GM10248 (cell line): ENCODE measurements at places on chromosomes 11 and 22.

DNA sequence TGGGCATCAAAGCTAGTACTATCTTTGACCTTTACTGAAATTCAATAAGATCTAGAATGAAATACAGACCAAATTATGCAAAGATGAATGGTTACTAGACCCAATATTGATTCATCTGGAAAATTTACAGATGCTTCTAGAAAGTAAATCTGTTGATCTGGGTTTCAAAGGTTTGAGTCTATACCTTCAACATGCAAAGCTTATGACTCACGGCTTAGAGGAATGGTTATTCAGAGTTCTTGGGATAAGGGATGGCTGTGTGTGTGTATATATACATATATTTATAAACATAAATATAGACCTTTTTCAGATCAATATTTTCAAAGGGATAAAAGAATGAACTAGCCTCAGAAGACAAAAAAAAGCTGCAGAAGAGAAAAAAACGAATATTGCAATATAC, 1.3 kb downstream of the SPTY2D1 start:
- DNase-seq, result no peak

DNA sequence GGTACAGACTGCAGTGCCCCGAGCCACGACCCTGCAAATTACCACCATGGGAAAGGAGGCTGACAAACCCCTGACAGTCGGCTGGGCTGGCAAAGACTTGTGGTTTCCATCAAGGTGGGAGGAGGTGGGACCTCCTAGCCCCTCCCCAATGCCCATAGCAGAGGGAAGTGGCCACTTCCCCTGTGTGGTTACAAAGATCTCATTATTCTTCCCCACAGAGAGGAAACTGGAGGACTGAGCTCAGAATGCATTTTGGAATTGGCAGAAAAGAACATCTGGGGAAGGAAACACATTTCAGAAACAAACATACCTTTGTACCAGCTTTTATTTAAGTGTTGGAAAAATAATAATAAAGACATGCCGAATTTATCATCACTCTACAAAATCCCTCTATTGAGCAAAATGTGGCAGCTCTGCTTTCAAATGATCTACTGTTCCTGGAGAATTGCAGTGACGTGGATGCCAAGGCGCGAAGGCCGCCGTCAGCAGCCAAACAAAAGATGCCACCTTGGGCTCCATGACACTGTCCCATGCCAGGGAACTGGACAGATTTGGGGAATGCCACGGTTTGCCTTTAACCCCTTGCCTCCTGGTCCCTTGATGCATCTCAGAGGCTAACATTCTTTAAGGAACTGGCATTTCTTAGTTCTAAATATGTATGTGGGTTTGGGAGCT, 169.6 kb downstream of the CRYBB2 start:
- no peak for DNase-seq

DNA sequence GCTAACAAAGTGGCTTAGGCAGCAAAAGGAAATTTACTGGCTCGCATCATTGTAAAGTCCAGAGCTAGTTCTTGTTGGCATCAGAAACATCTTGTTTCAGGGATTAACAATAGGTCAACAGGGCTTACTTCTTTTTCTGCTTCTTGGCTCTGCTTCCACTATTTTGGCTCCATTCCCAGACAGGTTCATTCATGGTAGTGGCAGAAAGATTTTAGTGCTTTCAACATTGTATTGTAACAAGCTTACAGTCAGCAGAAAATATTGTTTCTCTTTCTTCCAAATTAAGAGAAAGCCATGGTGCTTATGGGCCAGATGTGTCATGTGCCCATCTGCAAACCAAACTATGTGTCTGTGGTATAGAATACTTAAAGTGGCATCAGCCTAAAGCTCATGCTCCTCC, 315.6 kb downstream of the RAB38 start:
- no peak for DNase-seq

DNA sequence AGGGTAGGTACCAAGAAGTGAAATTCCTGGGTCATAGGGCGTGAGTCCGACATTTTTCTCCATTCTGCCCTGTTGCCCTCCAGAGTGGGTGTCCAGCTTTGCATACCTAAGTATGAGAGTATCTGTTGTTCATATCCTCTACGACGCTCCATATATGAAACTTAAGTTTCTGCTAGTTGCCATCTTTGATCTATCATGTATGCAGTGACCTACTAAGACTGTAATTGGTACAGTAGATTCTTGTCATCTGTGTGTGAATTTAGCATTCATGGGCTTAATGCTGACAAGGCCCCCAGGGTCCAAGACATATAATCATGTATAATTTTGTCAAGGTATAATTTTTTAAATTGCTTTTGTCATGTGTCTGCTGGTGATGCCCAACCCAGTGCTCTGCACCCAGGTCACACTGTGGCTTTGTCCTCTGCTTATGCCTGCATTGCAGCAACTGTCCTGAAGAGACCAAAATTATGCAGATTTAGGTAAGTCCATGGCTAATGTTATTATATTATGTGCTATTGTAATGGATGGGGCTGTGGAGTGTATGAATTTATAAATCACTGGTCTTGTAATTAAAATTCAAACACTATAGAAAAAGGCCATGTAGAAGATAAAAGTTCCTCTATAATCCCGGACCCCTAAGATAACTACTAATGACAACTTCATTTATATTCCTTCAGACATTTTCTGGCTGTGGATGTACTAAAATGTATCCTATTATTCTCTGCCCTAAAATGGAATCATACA, 12.2 kb downstream of the NEAT1 start:
- DNase-seq, result no peak

DNA sequence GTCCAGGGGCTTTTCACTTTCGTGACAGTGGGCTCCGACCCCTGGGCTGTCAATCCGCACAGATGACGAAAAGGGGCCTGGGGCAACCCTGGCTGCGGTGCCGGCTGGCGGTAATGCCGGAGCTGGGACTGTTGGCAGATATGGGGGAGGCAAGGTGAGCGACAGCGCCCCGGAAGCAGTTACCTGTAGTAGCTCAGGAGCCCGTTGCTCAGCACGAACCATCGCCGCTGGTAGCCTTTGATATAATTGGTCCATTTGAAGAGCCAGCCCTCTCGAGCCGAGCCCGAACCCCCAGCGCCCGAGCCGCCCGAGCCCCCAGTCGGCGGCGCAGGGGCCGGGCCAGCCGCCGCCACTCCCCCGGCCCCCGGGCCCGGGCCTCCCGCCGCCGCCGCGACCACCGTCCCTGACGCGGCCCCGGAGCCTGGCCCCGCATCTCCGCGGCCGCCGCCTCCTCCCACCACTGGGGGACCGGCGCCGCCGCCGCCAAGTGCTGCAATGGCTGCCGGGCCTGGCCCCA, 396 bp downstream of the OSBP start:
- peak; percentile 38 for DNase-seq

GRCh38 chr11:123122852-123123251, 60.9 kb upstream of the HSPA8 start:
- DNase-seq, result no peak

- DNase-seq, result no peak
Observed at GRCh38 chr11:127624306-127624856, 623.8 kb upstream of the KIRREL3 start.

- DNase-seq, result peak; percentile 90
Observed at GRCh38 chr22:46367707-46368191, 32.2 kb downstream of the TRMU start.

DNA sequence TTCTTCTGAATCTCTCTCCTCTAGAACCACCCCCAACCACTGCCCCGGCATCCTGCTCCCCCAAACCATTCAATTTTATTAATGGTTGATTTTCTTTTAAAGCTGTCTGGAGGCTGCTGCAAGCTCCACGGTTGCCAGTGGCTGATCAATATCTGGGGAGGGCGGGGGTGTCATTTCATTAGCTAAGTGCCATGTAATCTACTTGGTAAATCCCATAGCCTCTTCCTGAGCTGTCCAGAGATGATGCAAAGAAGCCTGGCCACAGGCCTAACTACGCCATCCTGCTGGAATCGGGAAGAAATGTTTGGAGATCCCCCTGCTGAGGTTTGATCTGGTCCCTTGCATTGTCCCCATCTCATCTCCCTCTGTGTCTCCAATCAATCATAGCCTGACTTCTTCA, 440.1 kb downstream of the MIAT start:
- DNase-seq, result no peak
